ENCODE measurements at places on chromosomes 13 and 19.

DNA sequence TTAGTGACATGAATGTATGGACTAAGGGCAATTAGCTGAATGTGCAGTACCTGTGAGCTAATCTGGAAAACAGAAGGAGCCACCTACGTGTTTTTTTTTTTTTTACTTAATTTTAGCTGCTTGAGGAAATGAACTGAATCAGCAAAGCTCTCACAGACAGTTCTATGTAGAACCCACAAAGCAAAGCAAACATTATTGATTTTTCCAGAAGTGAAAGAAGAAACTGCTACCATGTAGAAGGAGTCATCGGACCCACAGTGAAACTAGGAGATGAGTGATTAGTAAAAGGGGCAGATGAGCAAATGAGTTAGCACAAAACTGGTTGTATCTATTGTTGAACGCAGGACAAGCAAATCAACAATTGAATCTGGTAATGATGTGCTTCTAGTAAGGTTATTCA lies 94.1 kb upstream of the SLC7A1 start:
- no peak for DNase-seq

GRCh38 chr13:30850204-30850866 lies 55.7 kb upstream of the MEDAG start:
- no peak for DNase-seq

DNA sequence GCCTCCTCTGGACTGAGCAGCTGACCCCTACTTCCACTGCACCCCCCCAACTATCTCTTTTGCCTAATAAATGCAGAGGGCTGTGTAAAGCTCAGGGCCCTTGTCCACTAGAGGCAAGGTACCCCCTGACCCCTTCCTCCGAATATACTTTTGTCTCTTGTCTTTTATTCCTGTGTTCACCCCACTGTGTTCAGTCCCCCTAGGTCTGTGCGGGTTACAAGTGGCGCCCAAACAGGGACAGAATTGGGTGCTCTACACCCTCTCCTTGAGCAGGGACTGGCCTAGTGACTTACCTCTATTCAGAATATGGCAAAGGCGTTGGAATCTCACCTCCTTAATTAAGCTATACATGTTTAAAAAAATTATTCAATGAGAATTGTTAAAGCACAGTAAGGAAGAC lies 15.0 kb downstream of the ZNF350 start:
- no peak for DNase-seq

DNA sequence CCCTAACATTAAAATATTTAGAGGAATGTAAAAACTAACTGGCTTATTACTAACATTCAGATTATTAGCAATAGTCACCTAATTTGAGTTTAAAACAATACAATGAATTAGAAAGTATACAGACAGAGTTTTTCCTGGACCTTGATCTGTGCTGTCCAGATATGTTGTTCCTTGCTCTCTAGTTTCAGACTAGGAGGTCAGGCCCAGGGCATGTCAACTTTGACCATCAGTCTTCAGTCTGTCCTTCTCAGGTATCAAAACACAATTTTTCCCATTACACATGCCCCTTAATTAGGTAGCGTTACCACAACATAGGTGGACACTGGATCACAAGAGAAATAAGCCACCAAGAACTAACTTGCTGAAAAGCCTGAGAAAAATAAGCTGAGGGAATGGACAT lies 197.0 kb downstream of the MAB21L1 start:
- no peak for DNase-seq

DNA sequence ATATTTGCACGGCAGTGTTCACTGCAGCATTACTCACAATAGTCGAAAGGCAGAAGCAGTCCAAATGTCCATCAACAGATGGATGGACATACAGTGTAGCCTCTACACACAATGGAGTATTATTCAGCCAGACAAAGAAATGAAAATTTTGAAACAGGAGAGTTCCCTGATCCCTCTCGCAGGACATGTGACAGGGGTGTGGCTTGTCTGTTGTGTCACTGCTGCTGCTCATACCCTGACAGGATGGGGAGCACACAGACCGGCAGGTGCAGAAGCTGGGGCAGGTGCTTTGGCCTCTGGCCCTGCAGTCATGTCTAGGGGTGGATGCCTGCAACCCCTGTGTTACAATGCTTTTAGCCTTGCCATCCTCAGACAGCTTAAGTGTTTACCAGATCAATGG lies 204.3 kb downstream of the EFNB2 start:
- DNase-seq, result no peak

- no peak for DNase-seq
Observed at GRCh38 chr13:23098161-23098907, 82.4 kb upstream of the SGCG start.

DNA sequence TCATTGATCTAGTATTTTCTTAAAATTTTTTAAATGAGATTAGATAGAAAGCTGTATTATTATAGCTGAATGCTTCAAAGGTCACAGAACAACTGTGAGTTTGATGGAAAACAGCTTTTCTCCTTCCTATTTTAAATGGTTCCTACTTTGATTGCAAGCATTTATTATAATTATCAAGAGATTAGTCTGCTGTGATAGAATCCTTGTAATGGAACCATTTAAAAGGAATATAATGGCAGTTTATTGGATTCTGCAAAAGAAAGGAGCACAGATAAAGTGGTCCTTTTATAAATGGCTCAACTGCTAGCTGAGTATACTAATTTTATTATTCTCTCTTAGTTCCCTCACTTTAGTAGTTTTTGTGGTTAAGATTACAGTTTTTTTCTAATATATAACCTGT lies 87.0 kb downstream of the MAB21L1 start:
- no peak for DNase-seq

DNA sequence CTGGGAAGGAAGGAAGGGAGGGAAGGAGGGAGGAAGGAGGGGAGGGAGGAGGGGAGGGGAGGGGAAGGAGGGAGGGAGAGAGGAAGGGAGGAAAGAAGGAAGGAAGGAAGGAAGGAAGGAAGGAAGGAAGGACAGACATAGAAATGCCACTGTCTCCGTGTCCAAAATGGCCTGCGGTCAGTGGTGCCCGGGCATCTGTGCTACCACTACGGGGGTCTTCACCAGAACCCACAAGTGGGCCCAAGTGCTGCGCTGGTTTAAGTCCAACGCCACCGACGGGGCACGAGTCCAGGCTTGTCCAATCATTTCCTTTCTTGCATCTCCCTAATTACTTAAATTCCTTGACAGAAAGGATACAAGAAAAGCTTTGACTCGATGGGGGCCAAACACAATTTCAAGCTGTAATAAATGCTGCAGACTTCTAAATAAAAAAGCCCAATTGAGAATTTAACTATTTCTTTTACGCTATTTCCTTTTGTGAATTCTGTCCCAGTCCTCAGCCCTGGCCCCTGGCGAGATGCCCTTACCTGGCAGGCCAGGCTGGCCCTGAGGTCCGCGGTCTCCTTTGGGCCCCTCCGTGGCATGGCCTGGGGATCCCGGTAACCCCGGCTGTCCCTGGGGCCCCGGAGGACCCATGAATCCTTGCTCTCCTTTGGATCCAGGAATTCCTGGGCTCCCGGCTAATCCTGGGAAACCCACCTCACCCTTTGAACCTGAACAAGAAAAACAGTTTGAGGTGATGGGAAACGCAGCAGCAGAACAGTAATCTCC lies 136.8 kb downstream of the COL4A1 start:
- no peak for DNase-seq

GRCh38 chr19:4647676-4648644 lies 8.6 kb downstream of the TNFAIP8L1 start:
- no peak for DNase-seq

- no peak for DNase-seq
Observed at GRCh38 chr19:34323433-34324204, 41.4 kb upstream of the GPI start.

GRCh38 chr13:49112782-49113525 lies 107.2 kb upstream of the MLNR start:
- no peak for DNase-seq

DNA sequence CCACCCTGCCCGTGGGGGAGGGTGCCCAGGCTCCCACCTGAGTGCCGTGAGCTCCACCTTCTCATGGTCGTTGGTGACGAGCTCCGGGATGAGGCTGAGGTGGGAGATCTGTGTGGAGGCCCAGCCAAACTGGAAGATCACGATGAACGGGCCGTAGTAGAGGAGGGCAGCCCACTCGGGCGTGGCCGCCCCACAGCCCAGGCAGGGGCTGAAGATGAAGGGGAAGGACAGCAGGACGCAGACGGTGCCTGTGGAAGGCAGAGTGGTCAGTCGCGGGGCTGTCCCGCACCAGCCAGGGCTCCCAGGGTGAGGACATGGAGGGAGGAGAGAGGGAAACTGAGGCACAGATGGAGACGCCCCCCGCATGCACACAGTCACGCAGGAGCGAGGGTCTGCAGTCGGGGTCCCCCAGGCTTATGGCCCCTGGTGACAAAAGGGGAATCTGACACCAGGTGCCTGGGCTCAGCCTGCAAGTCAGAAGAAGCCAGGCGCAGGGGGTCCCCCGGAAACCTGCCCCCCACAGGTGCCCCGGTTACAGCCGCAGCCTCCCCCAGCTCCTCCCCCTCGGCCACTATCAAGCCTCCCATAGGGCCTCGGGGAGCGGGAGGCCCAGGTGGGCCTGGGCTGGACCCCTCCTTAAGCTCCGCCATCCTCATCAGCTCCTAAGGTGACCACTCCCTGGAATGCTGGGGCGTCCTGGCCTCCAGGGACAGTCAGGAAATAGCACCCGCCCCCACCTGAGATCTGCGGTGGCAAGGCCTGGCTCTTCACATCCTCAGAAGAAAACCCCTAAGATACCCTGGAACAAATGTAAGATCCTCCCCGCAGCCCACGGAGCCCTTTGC lies 6.2 kb downstream of the MFSD12 start:
- DNase-seq, result no peak

- no peak for DNase-seq
Observed at GRCh38 chr13:99124794-99125316, 75.8 kb upstream of the UBAC2 start.

DNA sequence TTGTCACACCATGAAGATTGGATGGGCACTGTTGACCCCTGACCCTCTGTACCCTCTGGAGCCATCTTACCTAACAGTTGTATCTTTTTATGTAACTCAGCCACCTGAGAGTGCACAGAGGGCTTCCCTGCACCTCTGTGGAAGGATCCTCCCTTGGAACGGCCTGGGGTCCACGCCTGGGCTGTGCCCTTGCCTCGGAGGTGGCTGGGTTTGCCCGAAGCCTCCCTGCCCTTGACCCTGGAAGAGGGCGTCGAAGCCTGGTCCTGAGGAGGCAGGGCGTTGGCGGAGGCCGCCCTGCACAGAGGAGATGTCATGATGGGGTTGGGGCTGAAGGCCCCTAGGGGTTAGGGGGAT lies 241 bp downstream of the ODAD3 start:
- DNase-seq, result no peak

- DNase-seq, result no peak
Observed at GRCh38 chr19:29855087-29855486, 43.3 kb downstream of the CCNE1 start.

All from HuH-7 (cell line).